Activated naive CD4-positive, alpha-beta T cell treated with anti-CD3 and anti-CD28 coated beads, Interleukin-2, amount 10 ng/mL, durations not matched to agents 7 days and 5 days (primary cell): ENCODE measurements at places on chromosomes 1 and 21.

GRCh38 chr1:186022184-186022583 is 288.0 kb downstream of the HMCN1 start:
- no peak for DNase-seq
- no peaks in the 10 kb centered on the region for H3K27me3 ChIP-seq
- H3K36me3 ChIP-seq: no peaks in the 10 kb centered on the region
- no peak overlapping the region for H3K27ac ChIP-seq
- H3K4me3 ChIP-seq: no peak overlapping the region

DNA sequence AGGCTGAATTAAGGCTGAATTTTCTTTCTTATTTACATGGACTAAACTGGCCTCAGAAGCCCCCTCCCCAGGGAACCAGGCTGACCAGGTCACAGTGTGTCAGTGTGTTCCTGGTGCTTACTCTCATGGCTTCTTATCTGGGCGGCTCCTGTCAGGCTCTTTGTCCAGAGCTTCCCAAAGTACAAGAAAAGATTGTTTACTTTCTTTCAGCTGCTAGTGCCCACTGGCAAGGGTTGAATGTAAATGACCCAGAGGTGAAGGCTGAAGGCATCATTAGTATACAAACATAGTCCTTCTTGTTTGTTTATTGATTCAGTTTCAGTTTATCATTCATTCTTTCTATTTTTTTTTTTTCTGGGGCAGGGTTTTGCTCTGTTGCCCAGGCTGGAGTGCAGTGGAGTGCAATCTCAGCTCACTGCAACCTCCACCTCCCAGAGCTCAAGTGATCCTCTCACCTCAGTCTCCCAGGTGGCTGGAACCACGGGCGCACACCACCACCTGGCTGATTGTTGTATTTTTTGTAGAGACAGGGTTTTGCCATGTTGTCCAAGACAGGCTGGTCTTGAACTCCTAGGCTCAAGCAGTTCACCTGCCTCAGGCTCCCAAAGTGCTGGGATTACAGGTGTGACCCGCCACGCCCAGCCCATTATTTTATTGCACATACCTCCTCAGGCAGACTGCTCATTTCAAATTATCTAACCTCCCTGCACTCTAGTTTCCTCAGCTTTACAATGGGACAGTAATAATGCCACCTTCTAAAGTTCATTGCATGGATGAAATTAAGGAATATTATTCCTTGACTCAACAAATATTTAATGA is 9.8 kb upstream of the KDM4A start:
- H3K4me3 ChIP-seq: no peak overlapping the region
- no peak overlapping the region for H3K27ac ChIP-seq
- peaks cover 25% of the 10 kb centered on the region for H3K27me3 ChIP-seq
- no peaks in the 10 kb centered on the region for H3K4me1 ChIP-seq

DNA sequence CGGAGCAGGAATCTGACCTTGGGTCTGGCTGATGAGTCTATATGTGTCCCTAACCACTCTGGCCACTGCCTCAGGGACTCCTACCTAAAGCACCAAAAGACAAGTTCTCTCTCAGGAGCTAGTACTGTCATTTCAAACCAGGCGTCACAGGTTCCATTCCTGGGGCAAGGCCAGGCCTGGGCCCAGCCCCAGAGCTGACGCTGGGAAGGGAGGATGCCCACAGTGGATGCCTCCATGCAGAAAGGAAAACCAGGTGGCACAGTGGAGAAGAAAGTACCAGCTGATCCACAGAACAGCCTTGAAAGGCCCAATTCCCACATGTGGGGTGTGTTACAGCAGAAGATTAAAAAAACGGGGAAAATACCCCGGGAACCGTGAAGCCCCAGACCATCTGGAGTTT is 77.4 kb downstream of the DMRTB1 start:
- DNase-seq: no peak
- H3K4me1 ChIP-seq: no peaks in the 10 kb centered on the region
- H3K27me3 ChIP-seq: peaks cover 12% of the 10 kb centered on the region
- H3K4me3 ChIP-seq: no peak overlapping the region
- H3K36me3 ChIP-seq: no peaks in the 10 kb centered on the region

GRCh38 chr1:55362558-55362957 is 147.4 kb upstream of the USP24 start:
- H3K4me1 ChIP-seq: peaks cover 5% of the 10 kb centered on the region
- no peak overlapping the region for H3K4me3 ChIP-seq
- H3K27me3 ChIP-seq: peaks cover 4% of the 10 kb centered on the region
- no peak overlapping the region for H3K27ac ChIP-seq
- H3K36me3 ChIP-seq: no peaks in the 10 kb centered on the region

DNA sequence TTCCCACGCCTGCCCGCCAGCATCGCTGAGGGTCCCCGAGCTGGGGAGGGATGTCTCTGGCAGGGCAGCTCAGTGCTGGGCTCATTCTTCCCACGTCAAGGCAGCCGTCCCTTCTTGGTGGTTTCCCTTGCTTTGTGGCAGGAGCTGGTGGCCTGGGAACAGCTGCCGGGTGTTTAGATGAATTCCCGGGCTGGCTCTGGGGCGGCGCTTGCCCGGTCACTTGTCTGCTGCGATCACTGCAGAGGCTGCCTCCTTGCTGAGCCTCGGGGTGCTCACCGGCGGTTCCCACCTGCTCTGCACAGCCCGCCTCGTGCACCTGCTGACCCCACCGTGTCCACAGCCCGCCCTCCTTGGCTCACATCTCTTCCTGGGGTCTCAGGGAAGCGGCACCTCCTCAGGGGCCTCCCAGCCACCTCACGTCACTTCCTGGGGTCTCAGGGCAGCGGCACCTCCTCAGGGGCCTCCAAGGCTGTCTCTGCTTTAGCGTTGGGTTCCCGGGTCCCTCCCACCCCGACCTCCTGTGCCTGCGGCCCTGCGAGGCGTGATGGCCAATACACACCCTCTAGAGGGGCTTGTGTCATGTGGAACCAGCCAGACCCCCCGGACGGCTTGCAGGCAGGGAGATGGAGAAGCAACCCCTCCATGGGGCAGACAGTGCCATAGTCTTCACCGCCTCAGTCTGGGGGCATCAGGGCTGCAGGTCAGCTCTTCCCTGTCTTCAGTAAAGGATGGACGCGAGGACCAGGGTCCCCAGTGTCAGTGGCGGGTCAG is 13.5 kb downstream of the COL18A1 start:
- no peaks in the 10 kb centered on the region for H3K4me1 ChIP-seq
- no peak for DNase-seq
- H3K36me3 ChIP-seq: no peaks in the 10 kb centered on the region
- H3K27me3 ChIP-seq: no peaks in the 10 kb centered on the region
- H3K27ac ChIP-seq: no peak overlapping the region

GRCh38 chr1:201285846-201286245 is 2.5 kb downstream of the PKP1 start:
- no peak overlapping the region for H3K27ac ChIP-seq
- peaks cover 79% of the 10 kb centered on the region for H3K27me3 ChIP-seq
- H3K36me3 ChIP-seq: no peaks in the 10 kb centered on the region
- DNase-seq: no peak
